ENCODE measurements at places on chromosomes 1 and 21.

DNA sequence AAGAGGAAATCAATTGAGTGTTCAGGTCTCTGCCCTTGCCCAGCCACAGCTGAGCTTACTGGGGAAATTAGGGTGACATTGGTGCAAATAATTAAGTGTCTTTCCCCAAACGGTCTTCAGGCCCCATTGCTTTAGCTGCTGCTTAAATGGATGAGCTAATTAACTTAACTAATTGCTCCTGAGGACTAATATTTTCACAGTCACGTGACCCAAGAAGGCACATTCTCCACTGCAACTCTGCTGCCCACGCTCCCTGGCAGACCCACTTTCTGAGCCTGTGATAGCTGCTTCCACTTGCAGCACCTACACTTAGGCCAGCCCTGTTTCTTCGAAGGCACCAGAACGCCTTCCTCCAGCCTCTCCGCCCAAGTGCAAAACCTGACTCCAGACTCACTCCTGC, 56.2 kb downstream of the SYT2 start:
- DNase-seq = no peak

DNA sequence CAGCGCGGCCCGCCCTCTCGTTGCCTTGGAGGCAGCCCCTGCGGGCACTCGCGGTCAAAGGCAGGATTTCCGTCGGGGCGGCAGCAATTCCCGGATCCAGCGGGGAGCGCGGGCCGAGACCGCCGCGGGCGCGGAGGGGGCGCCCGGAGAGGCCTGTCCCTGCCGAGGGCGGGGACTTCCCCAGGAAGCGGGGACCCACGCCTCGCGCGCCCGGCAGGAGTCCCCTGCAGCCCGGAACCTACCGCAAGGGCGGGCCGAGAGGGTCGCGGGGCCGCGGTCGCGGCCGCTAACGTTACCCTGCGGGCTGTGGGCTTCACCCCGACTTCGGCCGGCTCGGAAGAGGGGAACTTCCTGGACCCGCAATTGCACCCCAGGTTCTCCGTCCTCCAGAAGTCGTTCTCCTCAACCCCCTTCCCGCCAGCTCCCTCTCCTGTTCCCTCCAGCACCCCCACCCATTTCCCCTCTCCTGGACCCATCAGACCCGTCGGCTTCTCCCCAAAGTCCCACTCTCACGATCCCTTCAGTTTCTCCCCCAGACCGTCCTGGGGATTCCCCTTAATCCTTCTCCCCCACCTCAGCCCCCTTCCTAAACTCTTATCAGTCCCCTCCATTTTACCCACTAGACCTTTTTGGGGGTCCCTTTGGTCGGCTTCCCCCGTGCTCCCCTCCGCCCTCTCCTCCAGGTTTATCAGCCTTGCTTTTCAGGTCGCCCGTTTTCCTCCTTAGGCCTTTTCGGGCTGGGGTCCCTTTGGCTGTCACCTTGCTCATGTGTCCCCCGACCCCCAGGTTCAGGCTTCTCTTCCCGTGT, 604 bp downstream of the FGR start:
- DNase-seq = no peak

- no peak for DNase-seq
Observed at GRCh38 chr1:50651476-50652263, 228.4 kb upstream of the DMRTA2 start.

GRCh38 chr21:42263591-42264131, 44.7 kb downstream of the ABCG1 start:
- DNase-seq = no peak

GRCh38 chr1:77025599-77025998, 158.3 kb downstream of the ST6GALNAC5 start:
- DNase-seq = no peak

DNA sequence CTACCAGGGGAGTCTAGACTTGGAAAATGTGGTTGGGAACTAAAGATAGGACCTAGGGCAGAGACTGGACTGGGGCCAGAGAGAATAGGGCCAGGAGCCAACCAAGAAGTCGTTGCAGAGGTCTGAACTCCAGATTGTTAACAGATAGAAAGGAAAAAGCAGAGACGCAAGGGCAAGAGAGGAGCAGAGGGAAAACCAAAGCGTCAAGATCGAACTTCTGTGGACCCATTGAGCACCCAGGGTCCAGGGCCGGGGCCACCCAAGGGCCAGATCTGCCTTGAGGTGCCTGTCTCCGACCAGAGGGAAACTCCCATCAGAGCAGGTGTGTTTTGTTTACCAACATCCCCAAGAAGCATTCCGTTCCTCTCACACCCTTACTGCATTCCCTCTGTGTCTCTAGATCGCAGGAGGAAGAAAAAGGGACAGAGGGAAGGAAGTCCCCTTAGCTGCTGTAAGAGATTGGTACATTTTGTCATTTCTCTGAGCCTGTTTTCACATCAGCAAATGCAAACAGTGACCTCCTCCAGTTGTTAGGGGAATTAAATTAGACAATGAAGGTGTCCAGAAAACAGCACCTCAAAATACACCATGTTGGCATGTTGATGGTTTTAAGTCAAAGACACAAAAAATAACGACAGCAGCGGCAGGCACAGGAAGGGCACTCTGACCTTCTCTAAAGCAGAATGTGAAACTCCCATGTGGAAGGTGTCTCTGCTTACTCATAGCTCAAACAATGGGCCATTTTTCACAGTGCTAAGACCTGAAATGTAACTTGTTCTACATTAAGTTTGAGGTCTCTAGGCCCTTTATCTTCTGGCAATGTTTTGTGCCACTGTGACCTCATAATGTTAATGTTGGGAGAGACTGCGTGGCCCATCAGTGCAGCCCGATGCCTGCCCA, 105.8 kb upstream of the RAB4A start:
- DNase-seq = no peak

- no peak for DNase-seq
Observed at GRCh38 chr21:30083225-30083945, 83.2 kb downstream of the CLDN17 start.

DNA sequence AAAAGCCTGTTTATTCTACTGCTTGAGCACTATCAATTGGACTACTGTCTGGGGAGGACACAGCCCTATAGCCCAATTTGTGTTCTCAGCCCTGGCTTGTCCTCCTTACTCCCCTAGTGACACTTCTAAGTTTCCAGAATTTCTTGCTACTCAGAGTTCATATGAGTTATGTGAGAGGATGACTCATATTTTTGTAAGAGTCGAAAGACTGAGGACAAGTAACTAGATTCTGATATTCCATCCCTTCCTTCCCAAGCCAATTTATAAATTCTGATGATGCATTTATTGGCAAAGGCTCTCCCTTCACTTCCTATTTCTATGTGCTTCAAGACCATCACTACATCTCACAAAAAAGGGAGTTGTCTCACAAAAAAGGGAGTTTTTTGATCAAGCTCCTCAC, 422.2 kb upstream of the DEPDC1 start:
- no peak for DNase-seq

DNA sequence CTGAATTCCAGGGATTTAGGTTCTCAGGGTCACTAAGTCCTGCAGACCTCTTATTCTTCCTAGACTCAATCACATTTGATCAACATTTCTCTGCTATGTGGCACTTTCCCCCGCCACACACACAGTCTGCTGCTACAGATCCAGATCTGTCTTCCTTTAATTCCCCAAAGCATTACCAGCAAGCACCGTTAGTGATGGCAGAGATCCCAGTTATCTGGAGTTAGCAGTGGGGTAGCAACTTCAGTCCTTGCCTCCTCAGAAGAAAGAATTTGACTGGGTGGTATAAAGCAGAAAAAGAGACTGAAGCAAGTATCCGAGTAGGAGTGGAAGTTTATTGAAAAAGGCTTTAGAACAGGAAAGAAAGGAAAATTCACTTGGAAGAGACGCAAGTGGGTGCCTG, 100.4 kb upstream of the ETV3 start:
- no peak for DNase-seq

Measured in epithelial cell of prostate (primary cell).